T47D (cell line): ENCODE measurements at places on chromosomes 7 and 10.

- no peak for DNase-seq
These were observed 1.9 kb upstream of the EBF3 start for GRCh38 chr10:129965959-129966358.

- DNase-seq, result peak; percentile 79
These were observed 165.7 kb downstream of the NPSR1 start for GRCh38 chr7:34823650-34824258.

- no peak for DNase-seq
These were observed 2.3 kb upstream of the GRID2IP start for GRCh38 chr7:6553448-6554044.

DNA sequence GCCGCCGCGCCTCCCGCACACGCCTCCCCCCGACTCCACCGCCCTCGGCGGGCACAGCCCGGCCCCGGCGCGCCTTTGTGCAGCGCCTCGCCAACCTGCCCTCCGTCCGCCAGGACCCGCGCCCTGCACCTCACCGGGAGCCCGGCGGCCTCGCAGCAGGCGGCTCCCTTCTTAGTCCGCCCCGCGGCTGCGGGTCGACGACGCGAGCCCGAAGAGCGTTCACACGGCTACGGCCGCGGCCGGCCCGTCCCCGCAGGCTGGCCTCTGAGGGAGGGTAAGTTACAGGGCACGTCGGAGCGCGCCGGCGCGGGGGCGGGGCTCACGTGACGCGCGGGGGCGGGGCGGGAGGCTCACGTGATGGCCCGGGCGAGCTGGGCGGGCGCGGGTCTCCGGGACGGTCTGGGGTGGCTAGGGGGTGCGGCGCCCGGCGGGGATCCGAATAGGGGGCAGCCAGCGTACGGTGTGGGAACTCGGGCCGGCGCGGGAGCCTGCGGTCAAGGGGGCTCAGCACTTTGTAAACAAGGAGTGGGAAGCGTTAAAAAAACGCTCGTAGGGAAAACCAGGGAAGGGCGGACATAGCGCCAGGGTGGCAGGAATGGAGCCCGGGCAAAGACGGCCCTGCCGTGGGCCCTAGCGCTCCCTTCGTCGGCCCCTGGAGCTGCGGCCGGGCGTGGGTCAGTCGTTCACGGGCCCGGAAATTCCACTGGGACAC, at the start of gene ARHGAP12:
Gene ARHGAP12 (minus strand): TSS at position 283 of the 712 bp plus-strand sequence. CDS start 19,976 bp downstream, outside the sequence.
- DNase-seq, result peak; percentile 34

- DNase-seq, result no peak
These were observed 126.8 kb downstream of the ADRA2A start for GRCh38 chr10:111203615-111204014.

DNA sequence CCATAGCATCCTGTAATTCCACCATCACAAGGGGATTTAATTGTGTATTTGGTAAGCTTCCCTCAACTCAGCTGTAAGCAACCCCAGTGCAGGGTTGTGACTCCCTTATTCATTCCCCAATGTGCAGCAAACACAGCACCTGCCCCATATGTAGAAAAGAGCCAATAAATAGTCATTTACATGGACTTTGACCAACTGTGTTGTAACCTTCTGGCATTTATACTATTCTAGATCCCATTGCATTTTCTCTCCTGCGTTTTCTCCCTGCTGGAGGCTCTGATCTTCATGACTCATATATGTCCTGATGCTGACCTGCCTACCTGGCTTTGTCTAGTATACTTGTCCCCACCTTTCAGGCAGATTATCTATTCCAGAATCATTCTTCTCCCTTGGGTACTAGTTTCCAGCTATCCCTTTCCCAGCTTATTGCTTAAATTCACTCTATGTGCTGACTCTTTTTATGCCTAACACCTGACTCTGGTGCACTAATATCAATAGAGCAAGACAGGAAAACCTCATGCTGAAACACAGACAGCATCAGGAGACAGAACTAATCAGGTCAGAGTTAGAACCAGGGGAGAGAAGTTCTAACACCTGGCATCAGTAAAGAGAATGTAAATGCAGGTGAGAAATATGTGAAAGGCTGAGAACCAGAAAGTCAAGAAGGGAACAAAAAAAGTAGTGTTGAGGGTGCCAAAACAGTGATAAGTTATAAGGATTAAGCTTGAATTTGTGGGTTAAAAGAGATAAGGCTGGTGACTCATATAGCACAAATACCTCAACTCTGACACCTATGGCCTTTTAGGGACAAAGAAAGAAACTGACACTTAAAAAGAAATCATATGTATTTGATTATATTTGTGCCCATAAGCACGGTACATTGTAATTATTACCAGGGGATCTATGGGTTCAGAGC, 402.7 kb downstream of the IPMK start:
- no peak for DNase-seq

DNA sequence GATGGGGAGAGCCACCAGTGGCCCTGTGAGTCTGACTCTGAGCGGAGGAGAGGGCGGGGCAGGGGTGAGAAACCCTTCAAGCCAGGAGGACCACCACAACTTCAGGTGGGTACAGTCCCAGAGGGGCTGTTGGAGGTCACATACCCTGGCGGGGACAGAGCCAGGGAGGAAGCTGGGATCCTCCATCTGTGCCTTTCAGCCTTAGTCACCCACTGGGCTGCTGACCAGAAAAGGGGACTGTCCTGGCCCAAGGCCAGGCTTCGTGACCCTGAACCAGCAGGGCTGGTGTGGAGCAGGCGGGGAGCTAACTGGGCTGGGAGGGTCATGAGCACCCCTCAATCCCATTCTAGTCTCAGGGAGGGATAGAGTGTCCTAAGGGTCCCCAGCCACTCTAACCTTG, 1.5 kb upstream of the CALHM3 start:
- no peak for DNase-seq

- no peak for DNase-seq
These were observed 4.1 kb upstream of the CPA4 start for GRCh38 chr7:130288829-130289228.

DNA sequence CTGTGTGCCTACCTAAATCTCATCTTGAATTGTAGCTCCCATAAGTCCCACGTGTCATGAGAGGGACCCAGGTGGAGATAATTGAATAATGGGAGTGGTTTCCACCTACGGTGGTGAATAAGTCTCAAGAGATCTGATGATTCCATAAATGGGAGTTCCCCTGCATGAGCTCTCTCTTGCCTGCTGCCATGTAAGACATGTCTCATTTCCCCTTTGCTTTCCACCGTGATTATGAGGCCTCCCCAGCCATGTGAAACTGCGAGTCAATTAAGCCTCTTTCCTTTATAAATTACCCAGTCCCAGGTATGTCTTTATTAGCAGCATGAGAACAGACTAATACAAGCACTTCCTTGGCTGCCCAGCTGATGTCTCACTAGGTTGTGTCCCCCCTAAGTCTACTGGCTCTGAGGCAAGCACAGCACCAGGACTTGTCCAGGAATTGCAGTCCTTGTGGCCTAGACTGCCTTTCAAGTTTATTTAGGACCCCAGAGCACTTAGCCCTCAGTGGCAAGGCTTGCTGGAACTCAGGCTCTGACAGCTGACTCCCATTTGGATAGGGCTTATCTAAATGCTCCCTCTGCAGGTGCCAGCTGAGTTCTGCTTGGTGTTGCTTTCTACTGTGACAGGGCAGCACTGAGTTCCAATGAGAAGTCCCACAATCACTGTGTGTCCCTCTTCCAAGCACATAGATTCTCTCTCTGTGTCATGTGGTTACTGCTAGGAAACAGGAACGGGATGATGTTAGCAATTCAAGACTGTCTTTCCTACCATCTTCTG, 59.0 kb upstream of the TAS2R16 start:
- no peak for DNase-seq
